ENCODE measurements at places on chromosomes 7 and 10. TPM values are rescaled to one million over a fixed set of nuclear protein-coding genes. Genes with fewer than 3 reads are reported as not detected.

The CHAT gene
- total RNA-seq, result not detected

The EBLN1 gene
- not detected for total RNA-seq

- H3K27me3 ChIP-seq, result no peaks in the 10 kb centered on the region
- DNase-seq, result no peak
- H3K36me3 ChIP-seq, result no peaks in the 10 kb centered on the region
- H3K27ac ChIP-seq, result no peak overlapping the region
- no peak overlapping the region for H3K4me3 ChIP-seq
These were observed 179.3 kb downstream of the WNT2 start for GRCh38 chr7:117143580-117143979.

- no peak for DNase-seq
- H3K36me3 ChIP-seq, result no peaks in the 10 kb centered on the region
- H3K4me3 ChIP-seq, result no peak overlapping the region
- H3K27ac ChIP-seq, result no peak overlapping the region
- H3K4me1 ChIP-seq, result peaks cover 2% of the 10 kb centered on the region
These were observed 70.2 kb upstream of the KLF14 start for GRCh38 chr7:130804220-130804619.

GRCh38 chr7:43700646-43701499, 28.4 kb downstream of the COA1 start:
- H3K27me3 ChIP-seq, result no peaks in the 10 kb centered on the region
- H3K36me3 ChIP-seq, result peaks cover 15% of the 10 kb centered on the region
- no peak overlapping the region for H3K27ac ChIP-seq
- no peak overlapping the region for H3K4me3 ChIP-seq
- no peaks in the 10 kb centered on the region for H3K4me1 ChIP-seq
- DNase-seq, result no peak

GRCh38 chr7:10804770-10805169, 168.9 kb upstream of the PHF14 start:
- no peak overlapping the region for H3K27ac ChIP-seq
- no peaks in the 10 kb centered on the region for H3K4me1 ChIP-seq
- H3K36me3 ChIP-seq, result no peaks in the 10 kb centered on the region
- no peaks in the 10 kb centered on the region for H3K27me3 ChIP-seq
- no peak overlapping the region for H3K4me3 ChIP-seq

GRCh38 chr7:36058020-36058592, 94.9 kb upstream of the EEPD1 start:
- no peak overlapping the region for H3K27ac ChIP-seq
- H3K4me1 ChIP-seq, result peaks cover 9% of the 10 kb centered on the region
- H3K27me3 ChIP-seq, result no peaks in the 10 kb centered on the region
- no peaks in the 10 kb centered on the region for H3K36me3 ChIP-seq
- H3K4me3 ChIP-seq, result no peak overlapping the region
- DNase-seq, result no peak

The FGFR2 gene
- 53.6 TPM for total RNA-seq

The UNCX gene
- not detected for total RNA-seq

The GPR37 gene
- 7.5 TPM for total RNA-seq
